ENCODE measurements at places on chromosomes 6 and 20.
A peak's percentile ranks its signal among the peaks of the same experiment; 100 is the strongest.

- DNase-seq = no peak
Measured at GRCh38 chr20:18488301-18488700, 8.7 kb downstream of the RBBP9 start.

DNA sequence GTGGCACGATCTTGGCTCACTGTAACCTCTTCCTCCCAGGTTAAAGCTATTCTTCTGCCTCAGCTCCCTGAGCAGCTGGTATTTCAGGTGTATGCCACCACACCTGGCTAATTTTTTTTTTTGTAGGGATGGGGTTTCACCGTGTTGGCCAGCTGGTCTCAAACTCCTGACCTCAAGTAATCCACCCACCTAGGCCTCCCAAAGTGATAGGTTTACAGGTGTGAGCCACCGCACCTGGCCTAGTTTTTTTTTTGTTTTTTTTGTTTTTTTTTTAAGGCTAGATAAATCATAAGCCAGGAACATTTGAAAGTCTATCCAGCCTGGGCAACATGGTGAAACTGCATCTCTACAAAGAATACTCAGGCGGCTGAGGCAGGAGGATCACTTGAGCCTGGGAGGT is 10.9 kb downstream of the RRP36 start:
- DNase-seq = no peak

- peak; percentile 2 for DNase-seq
Measured at GRCh38 chr6:137944793-137945498, 77.9 kb downstream of the TNFAIP3 start.

DNA sequence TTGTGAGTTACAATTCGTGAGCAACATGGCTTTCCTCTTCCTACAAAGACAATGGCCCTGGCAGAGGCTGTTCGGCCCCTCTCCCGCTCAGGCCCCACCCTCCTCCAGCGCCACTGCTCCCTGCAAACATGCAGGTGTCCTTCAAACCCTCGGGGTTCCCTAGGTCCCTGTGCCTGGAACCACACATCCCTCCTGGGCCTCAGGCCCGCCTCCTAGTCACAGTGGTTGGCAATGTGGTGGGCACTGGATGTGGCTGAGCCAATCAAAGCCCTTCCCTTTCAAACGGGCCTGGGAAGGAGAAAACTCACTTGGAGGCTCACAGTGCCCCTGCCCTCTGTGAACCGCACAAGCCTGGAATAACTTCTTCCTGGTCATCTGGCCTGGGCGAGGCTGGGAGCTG is 147.2 kb downstream of the TFAP2C start:
- no peak for DNase-seq

GRCh38 chr6:129672341-129672682 is 37.7 kb downstream of the ARHGAP18 start:
- DNase-seq = no peak
